HAP-1 (cell line): ENCODE measurements at places on chromosomes 1 and 21.

DNA sequence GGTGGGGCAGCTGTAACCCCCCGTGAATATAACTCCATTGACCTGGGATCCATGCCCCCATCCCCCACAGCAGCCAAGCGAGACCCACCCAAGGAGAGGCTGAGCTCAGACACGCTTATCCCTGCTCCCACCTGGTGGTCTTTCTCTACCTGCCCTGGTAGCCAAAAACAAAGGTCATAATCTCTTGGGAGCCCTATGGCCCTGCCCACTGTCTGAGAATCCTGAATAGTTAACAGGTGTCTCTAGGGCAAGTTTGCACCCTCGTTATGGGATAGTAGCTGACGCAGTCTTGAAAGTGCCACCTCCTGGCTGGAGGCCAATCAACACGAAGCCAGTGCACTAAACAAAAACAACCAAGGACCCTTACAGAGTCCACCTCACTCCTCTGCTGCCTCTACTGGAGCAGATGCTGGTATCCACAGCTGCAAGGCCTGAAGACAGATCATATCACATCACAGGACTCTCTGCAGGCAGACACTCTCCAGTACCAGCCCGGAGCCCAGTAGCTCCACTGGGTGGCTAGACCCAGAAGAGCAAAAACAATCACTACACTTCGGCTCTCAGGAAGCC lies 134.3 kb upstream of the C1orf174 start:
- no peak for DNase-seq

- DNase-seq: no peak
Measured at GRCh38 chr1:94675373-94675772, 133.8 kb upstream of the F3 start.

- DNase-seq: peak; percentile 64
Measured at GRCh38 chr1:232166942-232167341, 463.0 kb downstream of the SIPA1L2 start.

DNA sequence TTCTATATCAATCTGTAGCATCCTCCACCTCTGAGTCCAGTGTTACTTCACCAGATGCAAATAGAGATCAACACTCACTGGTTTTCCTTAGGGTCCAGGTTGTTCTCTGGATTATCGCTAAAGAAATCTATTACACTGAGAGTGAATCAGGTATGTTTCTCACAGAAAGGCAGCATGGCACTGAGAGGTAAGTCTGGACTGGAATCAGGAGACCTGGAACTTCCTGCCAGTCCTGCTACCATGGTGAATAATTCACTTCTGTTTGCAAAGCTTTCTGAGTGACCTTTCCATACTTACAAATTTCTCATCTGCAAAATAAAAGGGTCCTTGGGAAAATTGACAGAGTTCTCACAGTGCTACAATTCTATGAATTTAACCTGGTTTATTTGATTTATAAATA lies 1583.3 kb downstream of the MRPL39 start:
- DNase-seq: no peak

GRCh38 chr1:96538111-96538641 lies 183.4 kb upstream of the PTBP2 start:
- DNase-seq: peak; percentile 38

GRCh38 chr1:165296205-165296604 lies 60.3 kb downstream of the LMX1A start:
- no peak for DNase-seq

GRCh38 chr1:97925151-97925550 lies 4.3 kb upstream of the DPYD start:
- no peak for DNase-seq

DNA sequence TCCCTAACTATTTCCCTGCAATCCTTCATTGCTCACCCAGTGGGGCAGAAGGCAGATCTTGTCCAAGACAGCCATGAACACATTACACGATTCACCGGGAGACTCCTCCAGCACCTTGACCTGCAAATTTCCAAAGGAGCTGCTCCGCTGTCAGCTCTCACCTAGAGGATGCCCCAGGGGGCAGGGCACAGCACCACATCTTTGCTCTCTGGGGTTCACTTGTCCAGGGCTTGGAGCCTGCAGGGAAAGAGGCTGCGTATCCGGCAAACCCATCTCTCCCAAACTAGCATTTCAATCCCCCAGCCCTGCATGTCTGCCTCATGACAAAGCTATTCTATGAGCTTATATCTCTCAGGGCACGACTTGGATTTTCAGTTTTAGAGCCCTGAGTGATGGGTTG lies 35.1 kb upstream of the OLIG2 start:
- no peak for DNase-seq

DNA sequence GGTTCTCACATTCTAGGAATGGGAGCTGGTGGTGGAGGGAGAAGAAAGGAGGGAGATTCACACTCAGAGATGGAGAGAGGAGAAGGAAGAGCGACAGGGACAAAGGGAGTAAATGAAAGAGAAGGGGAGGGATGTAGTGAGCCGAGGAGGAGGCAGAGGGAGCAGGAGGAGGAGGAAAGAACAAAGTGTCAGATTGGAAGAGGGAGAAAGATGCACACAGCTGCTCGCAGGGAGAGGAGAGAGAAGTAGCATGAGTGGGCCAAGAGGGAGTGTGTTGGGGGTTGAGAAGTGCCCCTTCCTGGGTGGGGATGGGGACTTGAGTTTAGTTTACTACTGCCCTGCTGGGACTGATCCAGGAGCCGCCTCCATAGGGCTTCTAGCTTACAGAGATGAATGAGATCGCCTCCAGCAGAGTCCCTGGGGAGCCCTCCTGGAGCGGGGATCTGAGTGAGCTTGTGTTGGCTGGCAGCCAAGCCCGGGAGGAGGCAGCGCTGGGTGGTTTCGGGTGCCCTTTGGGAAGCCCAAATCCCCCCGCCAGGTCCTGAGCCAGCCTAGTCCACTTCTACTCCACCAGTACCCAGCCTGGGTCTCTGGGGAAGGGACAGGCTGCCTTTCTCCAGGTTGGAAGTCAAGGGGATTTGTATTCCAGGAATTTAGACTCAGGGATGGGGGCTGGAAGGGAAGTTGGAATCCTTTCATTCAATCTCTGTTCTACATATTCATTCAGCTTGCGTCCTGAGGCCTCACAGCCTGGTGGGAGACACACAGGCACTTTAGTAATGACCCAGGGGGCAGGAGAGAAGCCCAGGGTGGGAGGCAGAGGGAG lies 20.9 kb downstream of the PTPRU start:
- no peak for DNase-seq

- DNase-seq: no peak
Measured at GRCh38 chr1:178382372-178382771, 114.4 kb downstream of the CLEC20A start.

GRCh38 chr1:31781756-31782371 lies 17.7 kb upstream of the ADGRB2 start:
- DNase-seq: no peak
